ENCODE measurements at places on chromosomes 6 and 20.

GRCh38 chr20:59157531-59157930, 6.1 kb upstream of the ZNF831 start:
- no peak for DNase-seq

DNA sequence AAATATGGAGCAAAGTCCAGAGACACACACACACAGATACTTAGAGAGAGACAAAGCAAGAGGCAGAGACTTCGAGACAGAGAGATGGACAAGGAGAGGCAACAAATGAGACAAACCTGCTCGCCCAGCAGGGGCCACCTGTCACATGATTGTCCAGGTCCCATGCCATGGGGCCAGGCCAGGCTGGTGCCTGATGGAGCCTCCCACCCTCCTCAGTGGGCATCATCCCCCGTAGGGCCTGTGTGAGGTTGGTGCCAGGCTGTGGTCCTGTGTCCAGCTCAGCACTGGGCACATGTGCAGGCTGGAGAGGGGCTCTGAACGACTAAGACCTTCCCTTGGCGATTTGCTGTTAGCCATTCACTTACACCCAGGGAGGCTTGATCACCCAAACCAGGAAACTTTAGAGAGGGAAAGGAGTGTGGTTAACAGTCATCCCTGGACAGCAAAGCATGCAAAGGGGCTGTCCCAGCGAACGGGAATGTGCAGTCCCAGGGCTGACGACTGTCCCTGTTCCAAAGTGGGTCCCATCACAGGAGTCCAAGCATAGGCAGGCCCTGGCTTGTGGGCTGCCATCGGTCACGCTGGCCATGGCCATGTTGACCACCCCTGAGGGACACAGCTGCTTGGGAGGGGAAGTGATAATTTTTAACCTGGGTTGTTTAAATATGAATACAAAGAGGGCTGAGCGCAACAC, 38.4 kb upstream of the PHACTR3 start:
- no peak for DNase-seq

- no peak for DNase-seq
Measured at GRCh38 chr6:136520517-136520916, 29.7 kb downstream of the MAP7 start.

DNA sequence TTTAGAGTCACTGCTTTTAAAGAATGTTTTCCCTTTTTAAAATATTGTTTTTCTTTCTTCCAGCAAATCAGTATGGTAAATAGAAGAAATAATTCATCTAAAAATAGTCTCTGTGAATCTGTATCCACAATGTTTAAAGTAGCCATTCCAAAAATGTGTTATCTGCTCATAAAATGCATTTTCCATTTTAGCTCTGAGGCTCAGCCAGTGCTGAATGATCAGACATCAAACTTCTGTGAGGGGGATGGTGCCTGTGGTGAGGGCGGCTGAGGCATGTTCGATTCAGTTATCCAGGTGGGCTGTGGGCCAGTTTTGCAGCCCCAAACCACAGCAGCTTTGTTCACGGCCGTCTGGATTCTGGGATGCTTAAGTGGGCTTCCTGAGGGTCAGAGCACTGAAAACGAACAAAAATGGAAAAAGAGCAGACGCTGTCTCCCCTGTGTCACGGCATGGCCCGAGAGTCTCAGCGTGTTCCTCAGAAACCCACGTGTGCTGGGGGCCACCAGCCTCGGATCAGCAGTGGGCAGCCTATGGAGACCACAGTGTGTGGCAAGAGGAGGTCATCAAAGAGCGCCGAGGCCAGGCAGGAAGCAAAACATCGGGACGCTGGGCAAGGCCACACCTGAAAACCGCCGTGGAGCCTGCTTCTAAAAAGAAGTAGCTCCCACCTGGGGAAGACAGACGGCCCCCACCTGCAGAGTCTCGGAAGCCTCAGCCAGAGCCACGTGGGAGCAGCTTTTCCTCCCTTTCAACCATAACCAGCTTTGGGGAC, 134.9 kb upstream of the THBS2 start:
- no peak for DNase-seq

GRCh38 chr20:4532772-4533171, 188.9 kb upstream of the PRND start:
- no peak for DNase-seq

GRCh38 chr20:58793512-58794420, 56.9 kb downstream of the GNAS-AS1 start:
- no peak for DNase-seq

DNA sequence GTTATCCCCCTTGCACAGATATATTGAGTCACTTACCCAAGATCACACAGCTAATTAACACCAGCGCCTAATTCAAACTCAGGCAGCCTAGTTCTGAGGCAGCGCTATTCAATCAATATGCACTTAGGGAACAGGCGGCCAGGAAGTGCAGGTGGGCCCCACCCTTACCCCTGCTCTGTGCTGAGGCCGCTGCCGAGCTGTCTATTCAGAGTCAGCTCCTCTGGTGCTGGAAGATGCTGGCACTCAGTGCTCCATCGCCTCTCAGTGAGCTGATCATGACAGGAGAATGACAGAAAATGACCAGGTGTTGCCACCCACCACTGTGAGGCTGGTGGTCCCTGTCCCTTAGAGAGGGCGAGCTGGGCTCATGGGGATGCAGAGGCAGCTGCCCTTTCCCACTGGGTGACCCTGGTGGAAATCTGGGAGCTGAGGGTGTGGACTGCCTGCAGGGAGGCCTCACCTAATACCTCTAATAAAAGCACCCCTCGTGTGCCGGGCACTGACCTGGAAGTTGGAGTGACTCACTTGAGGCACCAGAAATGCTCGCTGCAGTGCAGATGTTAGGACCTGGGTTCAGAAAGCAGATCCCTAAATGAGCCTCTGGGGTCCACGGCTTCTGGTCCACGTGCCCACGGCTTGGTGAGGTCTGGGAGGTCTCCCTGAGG, 42.5 kb upstream of the CD93 start:
- no peak for DNase-seq

GRCh38 chr20:2005831-2006426, 12.1 kb upstream of the PDYN start:
- peak; percentile 9 for DNase-seq

DNA sequence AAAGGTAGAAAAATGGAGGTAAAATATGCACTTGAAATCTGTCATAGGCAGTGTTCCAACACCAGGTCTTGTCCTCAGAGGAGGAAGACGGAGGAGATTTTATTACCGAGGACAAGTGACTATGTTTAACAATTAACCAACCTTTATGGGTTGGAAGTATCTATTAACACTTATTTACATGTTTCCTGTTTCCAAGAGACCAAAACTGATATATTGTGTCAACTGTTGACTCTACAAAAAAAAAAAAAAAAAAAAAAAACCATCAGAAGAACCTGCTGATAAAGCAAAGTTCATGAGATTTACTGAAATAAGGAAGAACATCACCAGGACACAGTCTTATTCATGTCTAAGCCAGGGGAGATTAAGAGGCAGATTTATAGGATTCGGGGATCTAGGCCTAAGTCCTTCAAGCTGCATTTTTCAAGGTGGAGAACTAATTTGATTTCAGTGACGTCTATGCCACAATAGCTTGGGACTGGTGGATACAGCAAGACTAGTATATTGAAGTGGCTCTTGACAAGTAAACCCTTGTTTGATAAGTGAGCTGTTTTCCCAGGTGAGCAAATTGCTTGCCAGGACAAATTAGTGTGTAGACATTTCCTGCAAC, 126.6 kb upstream of the NAA20 start:
- DNase-seq = no peak

- no peak for DNase-seq
Measured at GRCh38 chr6:87736809-87737540, 34.9 kb upstream of the AKIRIN2 start.

DNA sequence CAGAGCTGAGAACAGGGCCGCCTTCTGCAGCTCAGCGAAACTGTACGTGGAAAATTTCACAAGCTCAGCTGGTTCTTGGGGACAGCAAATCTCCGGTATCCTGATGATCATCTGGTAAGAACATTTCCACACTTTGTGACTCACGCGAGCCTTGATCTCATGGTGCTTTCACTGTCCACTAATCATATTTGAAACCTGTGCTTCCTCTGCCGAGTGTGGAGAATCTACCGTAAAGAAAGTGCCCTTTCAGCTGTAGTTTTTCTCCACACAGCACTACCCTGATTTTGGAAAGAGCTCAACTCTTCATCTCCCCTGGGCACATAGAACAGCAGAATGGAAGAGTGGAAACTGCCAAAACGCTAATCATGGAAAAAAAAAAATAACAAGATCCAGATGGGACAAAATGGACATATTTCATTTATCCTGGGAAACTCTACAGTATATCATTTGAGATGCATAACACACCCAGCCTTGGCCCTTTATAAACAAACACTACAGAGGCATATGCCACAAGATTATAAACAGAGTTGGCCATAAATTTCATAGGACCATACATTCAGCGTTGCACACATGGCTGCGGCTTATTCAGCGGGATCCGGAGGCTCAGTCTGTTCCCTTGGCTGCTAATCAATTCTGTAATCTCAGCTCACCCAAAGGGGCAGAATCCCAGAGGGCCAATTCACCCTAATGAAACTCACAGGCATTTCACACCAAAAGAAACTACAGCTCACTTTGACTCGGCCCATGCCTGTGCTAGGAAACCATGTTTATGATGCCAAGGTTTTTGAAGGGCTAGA, 434.5 kb downstream of the HDGFL1 start:
- no peak for DNase-seq

DNA sequence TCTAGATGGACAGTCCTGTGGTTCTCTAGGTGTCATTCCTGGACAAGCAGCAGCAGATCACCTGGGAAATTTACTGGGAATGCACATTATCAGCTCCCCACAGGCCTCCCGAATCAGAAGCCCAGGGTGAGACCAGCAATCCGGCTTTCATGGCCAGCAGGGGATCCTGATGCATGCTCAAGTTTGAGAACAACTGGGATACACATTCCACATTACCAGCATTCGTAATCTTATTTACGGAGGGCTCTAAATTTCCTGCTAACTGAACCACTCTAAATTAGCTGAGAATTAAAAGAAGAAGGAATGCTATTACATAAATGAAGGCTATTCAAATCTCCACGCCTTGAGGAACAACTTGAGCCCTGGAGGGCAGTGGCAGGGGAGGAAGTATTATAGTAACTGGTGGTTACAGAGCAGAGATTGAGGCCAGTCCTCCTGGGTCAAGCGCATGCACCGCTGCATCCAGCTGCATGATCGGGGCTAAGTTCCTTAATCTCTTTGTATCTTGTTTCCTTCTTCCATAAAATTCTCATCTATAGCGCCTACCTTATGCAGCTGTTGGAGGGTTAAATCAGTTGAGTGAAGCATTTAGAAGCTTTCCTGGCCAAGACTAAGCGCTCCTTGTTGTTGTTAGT, 403.7 kb downstream of the CDH26 start:
- no peak for DNase-seq

DNA sequence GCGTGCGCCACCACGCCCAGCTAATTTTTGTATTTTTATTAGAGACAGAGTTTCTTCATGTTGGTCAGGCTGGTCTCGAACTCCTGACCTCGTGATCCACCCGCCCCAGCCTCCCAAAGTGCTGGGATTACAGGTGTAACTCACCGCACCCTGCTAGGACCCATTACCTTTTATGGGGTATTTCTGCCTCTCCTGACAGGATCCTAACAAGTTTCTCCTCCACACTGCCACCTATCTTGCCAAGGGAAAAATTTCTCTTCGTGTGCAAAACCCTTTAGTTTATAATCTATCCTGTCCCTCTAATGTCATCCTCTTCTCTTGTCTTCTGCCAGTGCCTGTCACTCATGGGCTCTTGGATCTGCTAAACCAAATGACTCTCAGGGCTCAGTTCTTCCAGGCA, 1.9 kb downstream of the STMND1 start:
- DNase-seq = no peak

DNA sequence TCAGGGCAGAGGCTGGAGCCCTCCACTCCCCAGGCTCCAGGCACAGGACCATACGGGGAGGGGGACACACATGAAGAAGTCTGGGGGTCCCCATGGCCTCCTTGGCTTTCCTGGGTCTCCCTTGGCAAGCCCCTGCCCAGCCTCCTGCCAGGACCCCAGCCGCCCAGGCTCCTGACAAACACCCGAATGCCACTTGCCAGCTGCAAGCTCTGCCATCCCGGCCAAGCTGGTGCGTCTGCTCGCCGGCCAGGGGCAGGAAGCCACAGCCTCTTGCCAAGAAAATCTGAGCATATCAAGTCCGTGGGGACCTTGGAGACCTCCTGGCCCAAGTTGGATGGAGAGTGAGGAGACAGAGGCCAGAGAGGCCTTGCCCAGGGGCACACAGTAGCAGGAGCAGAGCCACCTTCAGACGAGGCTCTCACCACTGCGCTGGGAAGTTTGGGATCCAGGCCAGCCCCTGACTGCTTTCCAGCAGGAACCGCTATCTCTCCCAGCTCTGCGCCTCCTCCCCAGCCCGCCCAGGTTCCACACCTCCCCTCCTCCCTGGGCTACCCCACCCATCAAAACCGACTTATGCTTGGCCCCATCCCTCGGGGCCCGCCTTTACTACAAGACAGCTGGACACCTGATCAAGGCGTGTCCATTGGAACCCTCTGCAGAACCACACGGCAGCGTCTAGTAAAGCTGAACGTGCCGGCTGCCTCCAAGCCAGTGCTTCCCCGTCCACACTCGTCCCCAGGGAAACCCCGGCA, 80.2 kb downstream of the GRM4 start:
- DNase-seq = no peak

GRCh38 chr6:103516336-103516735, 1343.4 kb downstream of the HACE1 start:
- DNase-seq = no peak

DNA sequence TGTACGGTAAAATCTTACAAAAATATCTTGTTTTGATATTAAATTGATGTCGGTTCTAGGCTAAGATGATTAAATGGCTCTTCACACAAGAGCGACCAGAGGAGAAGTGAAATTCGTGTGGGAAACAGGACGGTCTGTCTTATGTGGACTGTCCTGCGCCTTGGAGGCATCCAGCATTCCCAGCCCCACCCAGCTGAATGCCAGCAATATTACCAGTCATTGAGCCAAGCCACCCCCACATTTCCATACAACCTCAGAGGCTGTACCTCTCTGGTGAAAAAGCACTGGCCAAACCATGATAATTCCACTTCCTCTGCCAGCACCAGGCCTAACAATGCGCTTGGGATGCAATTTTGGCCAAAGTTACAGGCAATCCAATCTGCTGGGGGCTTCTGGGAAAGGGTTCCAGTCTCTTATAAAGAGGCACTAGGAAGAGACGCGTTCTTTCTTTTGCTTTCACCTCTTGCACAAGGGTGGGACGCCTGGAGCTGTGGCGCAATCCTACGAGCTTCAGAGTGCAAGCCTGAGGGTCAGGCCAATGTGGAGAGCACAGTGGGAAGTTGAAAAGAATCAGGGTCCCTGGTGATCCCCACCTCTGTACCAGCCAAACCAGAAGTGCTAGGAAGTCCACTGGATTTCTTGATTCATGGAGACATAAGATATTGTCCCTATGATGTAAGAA, 213.1 kb downstream of the PREX1 start:
- no peak for DNase-seq

DNA sequence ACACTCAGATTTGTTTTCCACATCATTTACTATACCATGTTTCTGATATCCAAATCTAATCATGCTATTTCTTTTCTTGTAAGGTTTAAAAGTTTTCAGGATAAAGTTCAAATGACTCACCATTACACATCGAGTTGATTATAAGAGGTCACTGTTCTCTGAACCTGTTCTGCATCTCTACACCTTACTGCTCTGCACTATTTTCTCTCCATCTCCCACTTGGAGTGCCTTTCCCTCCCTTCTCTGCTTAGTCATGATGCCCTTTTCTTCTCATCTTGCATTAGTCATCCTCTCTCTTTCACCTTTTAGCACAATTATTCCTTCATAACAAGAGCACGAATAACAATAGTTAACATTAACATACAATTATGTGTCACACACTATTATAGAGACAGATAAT, 37.5 kb upstream of the FUT9 start:
- DNase-seq = no peak
